Osteoblast (primary cell): ENCODE measurements at places on chromosomes 2 and 18. TPM values are rescaled to one million over a fixed set of nuclear protein-coding genes. Genes with fewer than 3 reads are reported as not detected.

ANKRD29 gene
- 9.8 and 20.9 TPM in 2 replicates for total RNA-seq

AMER3 gene
- not detected in 2 replicates for total RNA-seq

RMC1 gene
- 22.8 and 26.2 TPM in 2 replicates for total RNA-seq

UGT1A7 gene
- total RNA-seq: not detected in 2 replicates
